ENCODE measurements at places on chromosomes 3 and 15.

GRCh38 chr3:12588039-12589009 is 31.4 kb downstream of the MKRN2 start:
- no peak for DNase-seq

DNA sequence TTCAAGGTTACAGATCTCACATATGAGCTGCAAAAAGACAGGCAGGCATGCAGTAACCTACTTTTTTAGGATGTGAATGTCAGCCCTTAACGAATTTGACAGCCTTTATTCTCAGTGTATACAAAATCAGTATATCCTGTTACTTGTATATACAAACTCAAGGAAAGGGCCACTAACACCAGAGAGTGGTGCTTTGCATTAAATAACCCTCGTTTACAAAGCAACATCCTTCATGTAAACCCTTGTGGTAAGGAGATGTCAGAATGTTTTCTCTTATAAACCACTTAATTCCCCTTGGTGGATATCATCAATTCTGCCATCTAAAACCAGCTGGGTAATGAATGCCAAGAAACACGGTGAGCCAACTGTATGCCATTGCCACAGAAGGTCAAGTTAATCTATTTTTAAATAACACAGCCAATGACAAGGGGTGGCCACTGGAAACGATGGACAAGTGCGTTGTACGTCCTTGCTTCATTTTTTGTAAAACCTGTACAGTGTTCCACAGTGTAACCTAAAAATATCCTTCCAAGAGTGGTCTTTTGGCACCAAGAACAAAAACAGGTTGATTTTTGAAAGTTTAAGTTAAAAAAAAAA is 7.5 kb downstream of the MAGI1 start:
- DNase-seq = no peak

GRCh38 chr3:19881036-19881435 is 53.0 kb downstream of the EFHB start:
- no peak for DNase-seq

DNA sequence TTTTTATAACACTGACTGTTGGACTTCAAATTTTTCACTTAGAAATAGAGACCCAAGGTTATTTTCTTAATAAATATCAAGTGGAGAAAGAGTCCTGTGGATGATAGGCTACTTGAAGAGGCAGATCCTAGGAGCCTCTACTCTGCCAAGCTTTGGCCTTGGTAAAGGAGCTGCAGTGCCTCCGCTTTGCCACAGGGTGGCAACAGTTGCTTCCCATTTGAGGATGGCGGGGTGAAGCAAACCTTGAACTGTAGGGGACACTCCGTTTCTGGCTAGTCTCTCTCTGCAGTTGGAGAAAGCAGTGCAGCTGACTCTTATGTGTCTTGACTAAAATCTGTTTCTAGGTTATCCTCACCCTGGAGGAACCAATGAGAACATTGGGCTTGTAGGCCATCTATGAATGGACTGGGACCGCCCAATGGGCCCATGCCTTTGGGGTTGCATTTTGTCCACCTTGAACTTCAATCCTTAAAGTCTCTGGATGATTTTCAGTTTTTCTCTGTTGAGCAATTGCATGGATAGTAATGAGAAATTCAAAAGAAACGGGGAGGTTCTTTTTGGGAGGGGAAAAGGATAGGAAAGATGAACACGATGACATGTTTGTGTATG is 9.8 kb downstream of the SCG5 start:
- DNase-seq = no peak

DNA sequence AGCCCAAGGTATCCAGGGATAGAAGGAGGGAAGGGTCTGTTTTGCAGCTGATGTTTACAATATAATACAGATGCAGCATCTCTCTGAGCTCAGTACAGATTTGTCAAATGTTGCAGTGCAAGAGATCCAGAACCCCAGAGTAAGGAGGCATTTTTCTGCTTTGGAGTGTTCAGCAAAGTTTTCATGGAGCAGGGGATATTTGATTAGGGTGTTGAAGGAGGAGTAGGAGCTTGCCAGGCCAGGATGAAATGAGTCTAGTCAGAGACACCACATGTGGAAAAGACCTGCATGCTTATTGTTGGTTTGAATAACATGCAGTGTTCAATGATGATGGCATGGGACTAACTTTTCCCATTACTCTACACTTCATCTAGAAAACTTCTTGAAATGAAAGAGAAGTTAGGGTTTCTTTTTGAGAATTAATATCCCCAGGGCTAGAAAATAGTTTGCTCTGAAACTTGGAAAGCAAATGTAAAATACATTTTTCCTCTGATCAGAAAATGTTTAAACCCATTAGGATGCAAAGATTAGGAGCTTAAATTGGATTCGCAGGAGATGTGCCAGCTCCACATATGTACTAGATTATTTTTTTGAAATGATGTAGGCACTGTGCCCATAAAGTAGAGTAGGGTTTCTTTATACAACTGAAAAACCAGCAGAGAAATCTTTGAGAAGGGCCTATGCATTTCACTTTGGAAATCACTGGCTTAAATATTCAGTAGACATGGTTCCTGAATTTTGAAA is 243.8 kb downstream of the CACNA2D3 start:
- DNase-seq = no peak

DNA sequence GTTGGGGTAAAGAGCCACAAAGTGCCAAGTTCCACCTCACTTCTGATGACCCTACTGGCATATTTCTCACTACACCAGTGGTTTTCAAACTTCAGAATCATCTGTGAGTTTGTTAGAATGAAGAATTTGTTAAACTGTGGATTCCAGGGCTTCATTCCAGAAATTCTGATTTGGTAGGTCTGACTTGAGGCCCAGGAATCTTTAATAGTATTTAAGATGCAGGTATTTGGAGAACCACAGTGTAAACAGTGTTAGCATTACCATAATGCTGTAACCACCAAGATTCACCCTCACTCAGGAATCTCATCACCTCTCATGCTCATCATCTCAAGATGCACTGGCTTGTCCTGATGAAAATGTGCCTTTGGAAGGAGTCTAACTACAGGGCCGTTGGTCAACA is 6.0 kb downstream of the KCNMB3 start:
- no peak for DNase-seq

All from left forelimb (tissue), 1 donor.